ENCODE measurements at places on chromosomes 13 and 19.

GRCh38 chr19:34428549-34429285 lies 536 bp downstream of the UBA2 start:
- H3K4me3 ChIP-seq = peak overlapping the region; percentile 72
- DNase-seq = peak; percentile 46
- peaks cover 14% of the 10 kb centered on the region for H3K4me1 ChIP-seq
- H3K27me3 ChIP-seq = no peaks in the 10 kb centered on the region

- H3K4me1 ChIP-seq = peaks cover 8% of the 10 kb centered on the region
- no peak for DNase-seq
- no peak overlapping the region for H3K27ac ChIP-seq
- H3K36me3 ChIP-seq = no peaks in the 10 kb centered on the region
- H3K27me3 ChIP-seq = no peaks in the 10 kb centered on the region
Observed at GRCh38 chr19:21434516-21434915, 37.6 kb downstream of the ZNF493 start.

DNA sequence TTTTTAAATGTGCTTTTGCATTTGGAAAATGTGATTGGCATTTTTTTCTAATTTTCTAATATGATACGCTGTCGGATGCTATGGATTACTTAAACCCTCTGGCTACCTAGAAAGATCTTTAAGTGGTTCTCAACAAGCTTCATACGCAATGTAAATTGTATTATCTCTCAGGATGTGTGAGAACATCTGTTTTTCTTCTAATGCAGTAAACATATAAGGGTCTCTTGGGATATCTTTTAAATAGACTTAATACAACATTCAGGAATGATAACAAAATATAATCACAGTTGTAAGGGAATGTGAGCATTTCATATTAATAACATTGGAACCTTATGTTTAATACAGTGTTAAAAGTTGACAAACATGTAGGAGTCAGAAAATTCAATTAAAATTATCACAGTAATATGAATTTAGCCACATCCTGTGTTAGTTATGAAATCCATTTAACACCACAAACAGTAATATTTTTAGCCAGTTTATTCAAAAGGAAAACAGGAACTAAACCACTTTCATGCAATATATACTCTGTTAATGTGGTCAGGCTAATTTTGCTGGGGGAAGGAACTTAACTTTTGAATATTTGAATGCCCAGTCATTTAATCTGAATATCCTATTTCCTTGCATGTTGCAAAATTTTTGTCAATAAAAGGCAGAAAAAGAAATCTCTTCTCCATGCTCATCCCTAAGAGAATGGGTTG lies 15.0 kb upstream of the ALOX5AP start:
- no peaks in the 10 kb centered on the region for H3K4me1 ChIP-seq
- no peak overlapping the region for H3K4me3 ChIP-seq
- DNase-seq = no peak

DNA sequence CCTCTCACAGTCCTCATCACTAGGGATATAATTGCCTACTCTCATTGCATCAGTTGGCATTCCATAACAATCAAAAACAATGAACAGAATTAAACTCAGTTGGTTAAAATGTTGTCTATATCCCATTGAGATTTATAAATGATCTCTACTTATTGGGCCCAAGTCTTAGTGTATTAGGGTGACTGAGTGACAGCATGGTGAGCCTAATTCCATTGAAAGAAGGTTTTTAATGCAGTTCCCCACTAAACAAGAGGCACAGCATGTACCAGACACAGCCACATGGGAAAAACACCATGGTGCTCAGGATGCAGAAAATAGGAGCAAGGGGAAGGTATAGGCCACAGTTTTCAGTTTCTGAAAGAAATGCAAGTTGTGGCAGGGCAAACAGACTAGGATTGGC lies 208.4 kb downstream of the RFC3 start:
- no peaks in the 10 kb centered on the region for H3K4me1 ChIP-seq
- H3K36me3 ChIP-seq = no peaks in the 10 kb centered on the region
- no peak overlapping the region for H3K4me3 ChIP-seq
- no peaks in the 10 kb centered on the region for H3K27me3 ChIP-seq

- no peak overlapping the region for H3K27ac ChIP-seq
- no peaks in the 10 kb centered on the region for H3K27me3 ChIP-seq
- no peaks in the 10 kb centered on the region for H3K36me3 ChIP-seq
- no peaks in the 10 kb centered on the region for H3K4me1 ChIP-seq
Observed at GRCh38 chr13:105395041-105395440, 1140.4 kb downstream of the EFNB2 start.

DNA sequence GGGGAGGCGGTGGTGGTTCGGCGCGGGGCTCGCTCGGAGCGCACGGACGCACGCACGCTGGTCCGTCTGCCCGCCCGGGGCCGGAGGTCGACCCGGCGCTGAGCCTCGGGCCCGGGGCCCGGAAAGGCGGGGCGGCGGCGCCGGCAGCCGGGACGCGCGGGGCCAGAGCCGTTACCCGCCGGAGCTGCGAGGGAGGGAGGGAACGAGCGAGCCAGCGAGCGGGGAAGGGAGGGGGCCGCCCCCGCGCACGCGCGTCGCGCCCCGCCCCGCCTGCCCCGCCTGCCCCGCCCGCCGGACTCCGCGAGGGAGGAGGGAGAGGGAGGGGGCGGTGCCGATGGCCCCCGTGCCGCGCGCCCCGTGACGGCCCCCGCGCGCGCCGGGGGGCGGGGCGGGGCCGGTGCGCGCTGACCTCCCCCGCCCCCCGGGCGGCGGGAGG lies 15.0 kb downstream of the CIC start:
- peak overlapping the region; percentile 44 for H3K4me3 ChIP-seq
- peak overlapping the region; percentile 94 for H3K27ac ChIP-seq
- DNase-seq = peak; percentile 85
- peaks cover 35% of the 10 kb centered on the region for H3K4me1 ChIP-seq
- H3K27me3 ChIP-seq = no peaks in the 10 kb centered on the region

GRCh38 chr13:48478391-48478790 lies 54.5 kb downstream of the RCBTB2 start:
- H3K4me1 ChIP-seq = no peaks in the 10 kb centered on the region
- H3K27me3 ChIP-seq = no peaks in the 10 kb centered on the region
- peaks cover 10% of the 10 kb centered on the region for H3K36me3 ChIP-seq
- no peak overlapping the region for H3K27ac ChIP-seq
